ENCODE measurements at places on chromosomes 5 and 9.

DNA sequence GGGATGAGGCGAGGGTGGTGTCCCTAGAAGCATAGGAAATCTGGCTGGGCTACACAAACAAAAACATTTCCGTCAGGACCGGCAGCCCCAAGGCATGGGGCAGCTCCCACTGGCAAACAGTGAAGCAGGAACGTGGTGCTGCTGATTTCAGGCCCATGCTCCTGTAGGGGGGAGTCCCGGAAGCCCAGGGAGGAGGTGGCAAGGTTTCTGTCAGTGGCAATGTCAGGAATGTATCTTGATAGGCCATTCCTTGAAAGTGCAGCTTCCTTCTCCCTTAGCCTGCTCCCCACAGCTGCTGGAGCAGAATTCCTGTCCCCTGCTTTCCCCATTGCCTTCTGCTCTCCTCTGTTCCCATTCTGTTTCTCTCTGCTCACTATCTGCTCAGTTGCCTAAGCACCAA, 42.4 kb downstream of the MRRF start:
- DNase-seq = no peak

GRCh38 chr5:122957457-122957856, 79.1 kb downstream of the PPIC start:
- DNase-seq = no peak

DNA sequence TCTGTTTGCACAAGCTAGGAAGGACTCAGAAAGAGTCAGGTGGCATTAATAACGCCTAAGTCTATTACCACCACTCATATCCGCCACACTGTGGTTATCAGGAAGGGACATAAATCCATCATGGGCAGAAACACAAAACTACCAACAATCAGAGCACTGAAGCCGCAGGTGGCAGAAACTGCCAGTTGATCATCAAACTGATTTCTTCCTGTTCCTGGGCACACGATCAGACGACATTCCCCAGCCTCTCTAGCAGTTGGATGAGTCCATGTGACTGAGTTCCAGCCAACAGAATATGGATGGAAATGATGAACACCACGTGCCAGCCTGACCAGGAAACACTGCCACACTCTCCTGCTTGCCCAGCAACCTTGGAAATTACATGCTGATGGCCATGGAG, 181.7 kb downstream of the ELAVL2 start:
- DNase-seq = no peak

DNA sequence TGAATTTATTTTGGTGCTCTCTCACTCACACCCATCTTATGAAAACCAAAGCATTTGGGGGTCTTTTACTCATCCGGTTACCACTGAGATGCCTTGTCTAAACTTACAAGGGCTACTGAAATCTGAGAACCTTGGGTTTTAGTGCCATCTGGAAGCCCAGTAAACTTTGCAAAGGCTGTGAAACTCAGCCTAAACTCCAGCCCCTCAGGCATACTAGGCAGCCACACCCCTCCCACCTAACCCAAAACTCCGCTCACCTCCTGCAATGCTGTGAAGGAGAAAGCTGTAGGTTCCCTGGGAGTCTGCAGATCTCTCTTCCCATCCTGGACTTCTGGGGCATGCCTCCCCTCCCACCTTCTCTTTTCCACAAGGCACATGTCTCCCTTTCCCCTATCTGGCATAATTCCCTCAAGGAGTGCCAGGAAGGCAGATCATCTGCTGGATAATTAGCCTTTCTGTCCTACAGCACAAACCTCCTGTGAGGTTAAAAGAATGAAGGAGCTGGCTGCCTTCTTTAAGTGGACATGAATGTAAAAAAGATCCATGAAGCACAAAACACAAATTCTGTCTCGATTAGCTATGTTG, 71.5 kb upstream of the ANXA1 start:
- DNase-seq = no peak

DNA sequence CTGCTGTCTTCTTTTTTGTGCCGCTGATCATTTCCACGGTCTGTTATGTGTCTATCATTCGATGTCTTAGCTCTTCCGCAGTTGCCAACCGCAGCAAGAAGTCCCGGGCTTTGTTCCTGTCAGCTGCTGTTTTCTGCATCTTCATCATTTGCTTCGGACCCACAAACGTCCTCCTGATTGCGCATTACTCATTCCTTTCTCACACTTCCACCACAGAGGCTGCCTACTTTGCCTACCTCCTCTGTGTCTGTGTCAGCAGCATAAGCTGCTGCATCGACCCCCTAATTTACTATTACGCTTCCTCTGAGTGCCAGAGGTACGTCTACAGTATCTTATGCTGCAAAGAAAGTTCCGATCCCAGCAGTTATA, 17.1 kb downstream of the F2R start:
- no peak for DNase-seq

- DNase-seq = no peak
These were observed 303.8 kb downstream of the KIAA0825 start for GRCh38 chr5:94314460-94315131.

- DNase-seq = no peak
These were observed 71.7 kb downstream of the ADAMTS2 start for GRCh38 chr5:179273441-179274145.

DNA sequence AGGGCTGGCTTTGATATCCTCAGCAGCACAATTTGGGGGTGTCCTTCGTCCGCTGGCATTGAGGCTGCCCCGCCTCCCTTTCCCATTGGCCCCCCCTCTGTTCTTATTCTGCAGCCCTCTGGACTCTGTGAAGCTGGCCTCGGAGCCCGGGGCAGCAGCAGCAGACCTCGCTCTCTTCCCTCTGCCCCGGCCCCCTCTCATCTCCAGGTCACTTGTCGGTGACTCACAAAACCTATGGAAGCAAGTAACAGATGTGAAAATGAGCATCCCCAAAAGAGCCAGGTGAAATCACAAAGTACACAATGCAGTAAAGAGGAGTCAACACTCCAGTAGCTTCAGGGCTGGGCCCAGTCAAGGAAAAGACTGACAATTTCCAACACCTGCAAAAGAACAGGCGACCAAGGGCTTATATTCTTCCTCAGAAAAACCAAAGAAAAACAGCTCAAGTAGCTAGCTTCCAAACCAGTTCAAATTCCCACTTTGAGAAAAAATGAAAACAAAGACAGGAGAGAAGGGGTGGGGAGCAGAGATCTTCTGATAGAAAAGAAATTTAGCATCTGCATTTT, 97.5 kb downstream of the ZNF608 start:
- no peak for DNase-seq

- no peak for DNase-seq
These were observed 38.3 kb downstream of the TMEM167A start for GRCh38 chr5:83038924-83039323.

- no peak for DNase-seq
These were observed 161.7 kb downstream of the RANBP17 start for GRCh38 chr5:171023508-171023907.

DNA sequence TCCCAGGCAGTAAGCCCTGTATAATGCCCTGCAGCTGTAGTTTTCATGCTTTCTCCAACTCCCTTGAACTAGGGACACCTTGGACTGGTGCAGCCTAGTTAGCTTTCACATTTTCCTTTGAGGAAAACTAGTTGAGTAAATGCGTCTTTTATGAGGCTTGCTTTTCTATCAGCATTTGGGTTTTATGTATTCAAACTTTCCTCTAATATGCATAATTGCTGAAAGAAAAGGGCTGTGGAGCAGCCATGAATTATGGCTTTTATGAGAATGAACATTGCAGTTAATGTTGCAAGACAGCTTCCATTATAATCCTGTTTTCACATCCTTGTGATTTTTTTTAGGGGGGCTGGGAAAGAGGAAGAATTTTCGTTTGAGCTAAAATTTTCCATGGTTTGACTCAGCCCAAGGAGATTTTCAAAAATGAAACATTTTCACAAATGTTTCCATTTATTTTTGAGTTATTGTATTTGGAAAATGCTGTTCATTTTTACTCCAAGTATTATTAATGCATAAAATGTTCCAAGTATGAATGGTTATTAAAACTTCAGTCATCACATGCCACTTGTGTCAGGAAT, 57.9 kb upstream of the PPP3R2 start:
- DNase-seq = no peak

DNA sequence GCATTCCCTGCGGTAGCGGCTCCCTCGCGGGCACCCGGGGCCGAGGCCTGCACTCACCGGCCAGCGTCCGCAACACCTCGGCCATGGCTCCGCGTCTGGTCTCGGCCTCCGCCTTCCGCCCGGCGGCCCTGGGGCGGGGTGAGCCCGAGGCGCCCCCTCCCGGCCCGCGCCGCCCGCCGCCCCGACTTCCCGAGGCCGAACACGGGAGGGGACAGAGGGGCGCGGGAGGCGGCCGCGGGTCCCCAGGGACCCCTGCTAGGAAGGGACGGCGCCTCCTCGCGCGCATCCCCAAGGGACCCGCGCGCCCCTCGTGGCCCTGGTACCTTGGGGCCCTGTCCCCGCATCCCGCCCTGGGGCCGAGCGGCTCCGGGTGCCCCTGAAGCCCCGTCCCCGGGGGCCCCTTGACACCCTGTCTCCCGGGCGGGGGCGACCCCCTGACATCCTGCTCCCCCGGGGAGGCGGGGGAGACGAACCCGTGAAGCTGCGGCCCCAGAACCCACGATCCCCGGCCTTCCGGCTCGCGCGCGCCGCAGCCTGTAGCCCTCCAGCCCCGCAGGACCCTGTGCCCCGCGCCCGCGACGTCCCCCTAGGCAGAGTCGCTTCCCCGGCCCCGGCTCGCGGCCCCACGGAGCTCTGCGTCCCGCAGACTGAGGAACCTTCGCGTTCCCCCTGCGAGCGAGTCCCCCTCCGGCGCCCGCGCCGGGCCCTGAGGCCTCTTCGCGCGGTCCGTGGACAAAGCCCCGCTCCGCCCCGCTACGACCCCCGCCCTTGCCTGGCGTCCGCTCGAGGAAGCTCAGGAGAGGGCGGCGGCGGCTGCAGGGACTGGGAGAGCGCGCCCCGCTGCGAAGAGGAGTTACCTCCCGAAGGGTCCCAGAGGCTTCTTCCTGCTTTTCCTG, at the start of gene ABO:
TSS of gene ABO (minus strand) at position 97 of the 896 bp plus-strand sequence.
- DNase-seq = no peak

- no peak for DNase-seq
These were observed 383.5 kb downstream of the RASEF start for GRCh38 chr9:82679472-82679871.

- no peak for DNase-seq
These were observed 29.1 kb downstream of the TNC start for GRCh38 chr9:115088860-115089259.

DNA sequence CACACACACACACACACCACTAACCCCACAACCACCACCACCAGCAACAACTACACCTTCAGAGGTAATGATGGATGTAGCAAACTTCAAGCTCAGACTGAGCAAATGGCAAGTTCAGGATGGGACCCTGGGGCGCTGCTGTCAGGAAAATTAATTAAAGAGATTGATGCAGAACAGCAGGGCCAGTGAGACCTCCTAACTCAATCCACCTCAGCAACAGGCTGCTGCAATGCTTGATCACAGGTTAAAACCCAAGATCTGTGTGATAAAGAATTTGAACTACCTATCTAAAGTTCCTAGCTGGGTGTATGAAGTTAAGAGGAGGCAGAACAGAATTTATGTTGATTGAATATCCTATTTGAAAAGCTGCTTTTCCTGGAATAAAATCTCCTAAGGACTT, 140.3 kb upstream of the FER start:
- DNase-seq = no peak

DNA sequence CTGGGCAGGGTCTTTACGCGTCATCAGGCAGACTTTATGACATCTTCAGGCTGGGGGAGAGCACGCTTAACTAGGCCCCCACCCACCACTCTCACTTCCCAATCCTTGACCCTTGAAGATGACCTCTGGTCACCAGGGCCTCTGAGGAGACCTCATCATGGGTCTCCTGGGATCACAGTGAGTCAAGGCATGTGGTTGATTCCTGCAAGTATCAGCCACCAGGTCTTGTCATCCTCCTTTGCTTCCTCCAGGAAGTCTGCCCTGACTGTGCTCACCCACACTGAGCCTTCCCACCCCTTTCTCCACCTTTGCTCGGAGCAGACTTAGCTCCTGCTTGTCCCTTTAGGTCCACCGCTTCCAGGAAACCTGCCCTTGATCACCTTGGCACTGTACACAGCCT, 17.3 kb downstream of the ODF2 start:
- DNase-seq = no peak

DNA sequence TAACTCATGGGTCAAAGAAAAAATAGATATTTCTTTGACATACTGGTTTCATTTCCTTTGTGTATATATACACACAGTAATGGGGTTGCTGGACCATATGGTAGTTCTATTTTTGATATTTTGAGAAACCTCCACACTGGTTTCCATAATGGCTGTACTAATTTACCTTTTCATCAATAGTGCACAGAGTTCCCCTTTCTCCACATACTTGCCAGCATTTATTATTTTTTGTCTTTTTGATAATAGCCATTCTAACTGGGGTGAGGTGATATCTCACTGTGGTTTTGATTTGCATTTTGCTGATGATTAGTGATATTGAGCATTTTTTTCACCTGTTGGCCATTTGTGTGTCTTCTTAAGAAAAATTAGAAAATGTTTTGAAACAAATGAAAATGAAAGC, 78.4 kb upstream of the CKMT2 start:
- DNase-seq = no peak

DNA sequence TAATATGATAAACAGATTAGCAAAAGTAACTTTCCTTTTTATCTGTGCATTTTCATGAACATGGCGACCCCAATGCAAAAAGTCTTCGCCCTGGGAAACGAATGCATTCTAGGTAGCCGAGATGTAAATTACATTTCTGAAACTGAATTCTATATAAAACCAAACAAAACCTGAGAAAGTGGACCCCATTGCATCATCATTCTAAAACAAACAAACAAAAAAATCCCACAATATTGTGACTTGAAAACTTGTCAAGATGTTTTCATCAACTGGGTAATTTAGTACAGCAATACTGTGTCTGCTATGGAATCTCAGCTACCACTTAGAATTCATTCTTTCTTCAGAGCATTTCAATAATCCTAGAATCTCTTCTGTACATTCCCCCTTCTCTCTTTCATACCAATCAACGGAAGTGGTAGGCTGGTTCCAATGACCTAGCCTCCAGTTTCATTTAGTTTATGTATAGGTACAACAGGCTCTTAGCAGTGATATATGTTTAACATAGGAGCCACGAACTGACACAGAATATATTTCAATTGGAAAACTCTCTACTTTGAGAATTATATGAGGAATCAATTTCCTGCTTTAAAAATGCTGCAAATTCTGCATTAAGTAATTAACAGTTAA, 85.6 kb downstream of the FBXW11 start:
- DNase-seq = no peak

DNA sequence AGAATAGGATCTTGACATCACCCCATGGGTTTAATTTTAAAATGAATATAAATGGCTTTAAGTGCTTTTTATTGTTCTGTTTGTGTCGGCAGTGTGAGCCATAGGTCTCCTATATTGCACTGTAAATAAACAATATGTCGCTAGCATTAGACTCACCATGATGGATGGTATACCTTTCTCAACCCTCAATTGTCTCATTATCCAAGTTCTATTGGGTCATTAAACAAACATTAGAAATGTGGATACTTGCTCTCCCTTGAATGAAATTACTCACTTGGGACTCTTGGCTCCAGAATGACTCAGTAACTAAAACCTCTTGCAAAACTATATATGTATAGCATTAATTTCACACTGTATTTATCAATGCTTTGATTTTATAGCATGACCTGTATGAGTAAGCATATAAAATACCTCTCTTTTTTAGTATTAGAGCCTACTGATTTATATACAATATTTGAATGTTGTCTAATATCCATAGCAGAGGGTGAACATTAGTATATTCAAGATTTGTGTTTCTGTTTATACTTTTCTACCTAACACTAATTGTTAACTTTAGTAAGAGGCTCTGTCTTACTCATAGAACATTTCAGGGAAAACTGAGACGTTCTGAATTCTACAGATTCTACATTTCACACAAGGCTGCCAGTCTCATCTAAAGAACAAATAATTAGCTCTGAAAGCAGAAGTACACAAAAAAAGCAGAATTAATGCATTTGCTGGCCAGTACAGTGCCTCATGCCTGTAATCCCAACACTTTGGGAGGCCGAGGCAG, 303.8 kb upstream of the PRR16 start:
- DNase-seq = no peak

GRCh38 chr5:61023131-61023530, 78.1 kb downstream of the NDUFAF2 start:
- no peak for DNase-seq

Measured in cortex of kidney (tissue), 1 donor.